ENCODE measurements at places on chromosomes 5 and 9.

- no peak for DNase-seq
Observed at GRCh38 chr5:91438871-91439270, 55.8 kb upstream of the ARRDC3 start.

DNA sequence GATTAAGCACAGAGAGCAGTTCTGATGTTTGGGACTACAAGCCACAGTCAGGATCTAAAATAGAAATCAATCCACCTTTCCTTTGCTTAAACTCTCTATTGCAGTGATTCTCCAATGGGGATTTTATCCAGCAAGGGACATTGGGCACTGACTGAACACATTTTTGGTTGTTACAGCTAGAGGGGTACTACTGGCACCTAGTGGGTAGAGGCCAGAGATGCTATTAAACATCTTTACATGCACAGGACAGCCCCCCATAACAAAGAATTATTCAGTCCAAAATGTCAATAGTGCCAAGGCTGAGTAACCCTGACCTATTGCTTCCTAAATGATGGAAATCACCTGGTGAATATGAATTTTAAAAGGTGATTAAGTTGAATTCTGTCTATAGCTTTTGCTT is 12.0 kb downstream of the ZNF622 start:
- no peak for DNase-seq

DNA sequence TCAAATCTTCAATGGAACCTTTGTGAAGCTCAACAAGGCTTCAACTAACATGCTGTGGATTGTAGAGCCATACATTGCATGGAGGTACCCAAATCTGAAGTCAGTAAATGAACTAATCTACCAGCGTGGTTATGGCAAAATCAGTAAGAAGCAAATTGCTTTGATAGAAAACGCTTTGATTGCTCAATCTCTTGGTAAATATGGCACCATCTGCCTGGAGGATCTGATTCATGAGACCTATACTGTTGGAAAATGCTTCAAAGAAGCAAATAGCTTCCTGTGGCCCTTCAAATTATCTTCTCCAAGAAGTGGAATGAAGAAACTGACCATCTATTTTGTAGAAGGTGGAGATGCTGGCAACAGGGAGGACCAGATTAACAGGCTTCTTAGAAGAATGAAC is 54.7 kb upstream of the TTC39B start:
- DNase-seq: no peak

GRCh38 chr5:91742550-91742949 is 359.4 kb upstream of the ARRDC3 start:
- no peak for DNase-seq

Data from GM13977 (cell line).